Naive thymus-derived CD4-positive, alpha-beta T cell (primary cell): ENCODE measurements at places on chromosomes 3 and 15. TPM values are rescaled to one million over a fixed set of nuclear protein-coding genes. Genes with fewer than 3 reads are reported as not detected.

TMEM42 gene
- total RNA-seq: 25.1 TPM

CEP70 gene
- total RNA-seq: 32.7 TPM

CKMT1A gene
- total RNA-seq: not detected in 2 replicates

NAALADL2 gene
- total RNA-seq: 0.76 TPM

CCDC39 gene
- total RNA-seq: not detected

CADPS gene
- total RNA-seq: not detected in 2 replicates

RSRC1 gene
- 37.4 TPM for total RNA-seq

ZMYND10 gene
- 1.7 and 1.9 TPM in 2 replicates for total RNA-seq

SLCO2A1 gene
- total RNA-seq: not detected

CHRD gene
- total RNA-seq: not detected

KNG1 gene
- not detected for total RNA-seq

FES gene
- total RNA-seq: 4.0 TPM

- no peak for DNase-seq
Measured at GRCh38 chr3:161600173-161600572, 103.6 kb downstream of the OTOL1 start.

DNA sequence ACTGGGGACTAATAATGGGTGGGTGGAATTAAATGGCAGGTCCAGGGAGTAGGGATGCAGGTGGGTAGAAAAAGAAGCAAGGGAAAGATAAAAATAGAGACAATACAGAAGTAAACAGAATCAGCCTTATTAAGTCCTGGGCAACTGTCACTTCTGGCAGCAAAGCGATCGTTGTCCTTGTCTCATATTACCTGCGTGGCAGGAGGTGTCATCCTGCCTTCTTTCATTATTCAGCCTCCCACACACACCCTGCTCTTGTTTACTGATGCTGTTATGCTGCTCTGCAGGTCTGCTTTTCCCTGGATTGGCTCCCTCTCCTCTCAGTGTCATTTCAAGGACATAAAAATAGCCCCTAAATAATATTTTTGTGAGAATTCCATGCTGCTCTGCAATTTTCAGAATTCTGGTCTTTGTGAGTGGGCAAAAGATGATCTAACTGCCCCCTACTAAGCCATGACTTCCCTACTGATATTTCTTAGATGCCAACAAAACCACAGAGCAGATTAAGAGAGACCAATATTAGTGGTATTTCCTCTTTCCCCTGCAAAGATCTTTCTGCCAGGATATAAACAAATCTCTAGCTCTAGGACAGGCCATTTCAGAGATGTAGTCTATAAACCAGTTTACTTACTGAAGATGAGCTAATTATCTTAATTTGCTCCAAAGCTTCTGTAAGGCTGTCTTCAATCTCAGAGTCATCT, 8.5 kb downstream of the VEPH1 start:
- DNase-seq: no peak

- DNase-seq: peak; percentile 12
Measured at GRCh38 chr3:134299185-134299887, 48.7 kb upstream of the RYK start.

- no peak for DNase-seq
Measured at GRCh38 chr3:145892869-145893268, 268.1 kb downstream of the PLOD2 start.

GRCh38 chr15:89543389-89543788, 31.9 kb upstream of the TICRR start:
- DNase-seq: no peak

GRCh38 chr3:72230774-72231379, 445.9 kb upstream of the PROK2 start:
- DNase-seq: no peak

- no peak for DNase-seq
Measured at GRCh38 chr15:35289024-35289617, 204.0 kb upstream of the NANOGP8 start.

- peak; percentile 52 for DNase-seq
Measured at GRCh38 chr3:108780235-108780634, 23.0 kb upstream of the RETNLB start.

- no peak for DNase-seq
Measured at GRCh38 chr3:127690106-127690505, 17.4 kb downstream of the ABTB1 start.

GRCh38 chr3:35638980-35639253, 408 bp upstream of the ARPP21 start:
- no peak for DNase-seq

- DNase-seq: no peak
Measured at GRCh38 chr3:10391391-10391790, 70.5 kb upstream of the SEC13 start.

DNA sequence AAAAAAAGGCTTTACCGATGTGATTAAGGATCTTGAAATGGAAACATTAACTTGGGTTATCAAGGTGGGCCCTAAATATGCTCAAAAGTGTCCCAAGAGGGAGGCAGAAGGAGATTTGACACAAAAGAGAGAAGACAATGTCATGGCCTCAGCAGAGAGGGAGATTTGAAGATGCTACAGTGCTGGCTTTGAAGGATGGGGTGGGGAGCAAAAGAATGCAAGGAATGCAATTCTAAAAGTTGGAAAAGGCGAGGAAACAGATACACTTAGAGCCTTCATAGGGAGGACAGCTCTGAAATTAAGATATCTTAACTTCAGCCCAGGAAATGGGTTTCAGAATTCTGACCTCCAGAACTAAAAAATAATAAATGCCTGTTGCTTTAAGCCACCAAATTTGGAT, 314.5 kb upstream of the CCDC54 start:
- DNase-seq: no peak

DNA sequence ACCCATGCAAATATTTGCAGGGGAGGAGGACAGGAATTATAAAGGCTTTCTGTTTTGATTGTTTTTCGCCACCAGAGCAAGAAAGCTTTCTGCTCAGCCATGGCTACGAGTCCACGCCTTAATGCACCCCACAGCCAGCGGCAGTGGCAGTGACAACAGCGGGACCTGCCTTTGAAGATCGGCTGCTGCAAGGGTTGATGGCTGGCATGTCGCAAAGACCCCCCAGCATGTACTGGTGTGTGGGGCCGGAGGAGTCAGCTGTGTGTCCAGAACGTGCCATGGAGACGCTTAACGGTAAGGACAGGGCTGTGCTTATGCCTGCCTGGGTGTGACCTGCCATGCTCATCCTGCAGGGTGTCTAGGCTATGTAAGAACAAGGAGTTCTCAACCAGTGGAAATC, 5.3 kb downstream of the LRRK1 start:
- no peak for DNase-seq

- DNase-seq: no peak
Measured at GRCh38 chr3:160671231-160671630, 5.7 kb upstream of the ARL14 start.

GRCh38 chr3:122355612-122356011, 27.4 kb downstream of the MIX23 start:
- DNase-seq: no peak
